ENCODE measurements at places on chromosomes 13 and 19. TPM values are rescaled to one million over a fixed set of nuclear protein-coding genes. Genes with fewer than 3 reads are reported as not detected.

Gene ZNF264
- 46.0 TPM for total RNA-seq

Gene COX7A1
- 53.1 TPM for total RNA-seq

GRCh38 chr13:40596484-40596883 is 70.0 kb downstream of the FOXO1 start:
- DNase-seq, result no peak

DNA sequence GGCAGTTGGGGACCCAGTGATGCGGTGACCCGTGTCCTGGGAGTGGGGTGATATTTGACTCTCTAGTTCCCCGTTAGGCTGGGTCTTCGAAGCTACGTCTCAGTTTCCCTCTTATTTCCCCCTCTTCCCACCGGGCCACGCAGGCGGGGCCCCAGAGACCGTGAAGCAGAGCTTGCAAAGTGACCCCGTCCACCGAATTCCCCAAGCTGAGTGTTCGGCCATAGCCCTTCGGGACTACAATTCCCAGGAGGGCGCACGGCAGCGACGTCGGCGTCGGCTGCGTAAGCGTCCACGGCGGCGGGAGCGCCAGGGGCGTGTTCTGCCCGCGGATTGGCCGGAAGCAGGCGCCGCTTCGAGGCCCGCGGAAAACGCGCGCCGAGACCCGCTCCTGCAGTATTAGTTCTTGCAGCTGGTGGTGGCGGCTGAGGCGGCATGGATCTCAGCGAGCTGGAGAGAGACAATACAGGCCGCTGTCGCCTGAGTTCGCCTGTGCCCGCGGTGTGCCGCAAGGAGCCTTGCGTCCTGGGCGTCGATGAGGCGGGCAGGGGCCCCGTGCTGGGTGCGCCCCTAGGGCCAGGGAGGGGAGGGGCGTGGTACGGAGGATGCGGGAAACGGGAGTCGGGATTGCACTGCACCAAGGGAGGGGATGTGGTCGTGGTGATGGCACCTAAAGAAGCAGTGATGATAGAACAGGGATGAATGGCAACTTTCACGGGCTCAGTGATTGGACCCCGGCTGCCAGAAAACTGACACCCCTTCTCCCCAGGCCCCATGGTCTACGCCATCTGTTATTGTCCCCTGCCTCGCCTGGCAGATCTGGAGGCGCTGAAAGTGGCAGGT is at the start of gene RNASEH2A:
Gene RNASEH2A (plus strand): TSS at position 343 of the 840 bp plus-strand sequence. CDS start 90 bp downstream, at position 433.
- DNase-seq, result peak; percentile 93

- no peak for DNase-seq
These were observed 574.2 kb downstream of the PCDH9 start for GRCh38 chr13:66655847-66656454.

- no peak for DNase-seq
These were observed 5.7 kb downstream of the ANKRD27 start for GRCh38 chr19:32669310-32669709.

DNA sequence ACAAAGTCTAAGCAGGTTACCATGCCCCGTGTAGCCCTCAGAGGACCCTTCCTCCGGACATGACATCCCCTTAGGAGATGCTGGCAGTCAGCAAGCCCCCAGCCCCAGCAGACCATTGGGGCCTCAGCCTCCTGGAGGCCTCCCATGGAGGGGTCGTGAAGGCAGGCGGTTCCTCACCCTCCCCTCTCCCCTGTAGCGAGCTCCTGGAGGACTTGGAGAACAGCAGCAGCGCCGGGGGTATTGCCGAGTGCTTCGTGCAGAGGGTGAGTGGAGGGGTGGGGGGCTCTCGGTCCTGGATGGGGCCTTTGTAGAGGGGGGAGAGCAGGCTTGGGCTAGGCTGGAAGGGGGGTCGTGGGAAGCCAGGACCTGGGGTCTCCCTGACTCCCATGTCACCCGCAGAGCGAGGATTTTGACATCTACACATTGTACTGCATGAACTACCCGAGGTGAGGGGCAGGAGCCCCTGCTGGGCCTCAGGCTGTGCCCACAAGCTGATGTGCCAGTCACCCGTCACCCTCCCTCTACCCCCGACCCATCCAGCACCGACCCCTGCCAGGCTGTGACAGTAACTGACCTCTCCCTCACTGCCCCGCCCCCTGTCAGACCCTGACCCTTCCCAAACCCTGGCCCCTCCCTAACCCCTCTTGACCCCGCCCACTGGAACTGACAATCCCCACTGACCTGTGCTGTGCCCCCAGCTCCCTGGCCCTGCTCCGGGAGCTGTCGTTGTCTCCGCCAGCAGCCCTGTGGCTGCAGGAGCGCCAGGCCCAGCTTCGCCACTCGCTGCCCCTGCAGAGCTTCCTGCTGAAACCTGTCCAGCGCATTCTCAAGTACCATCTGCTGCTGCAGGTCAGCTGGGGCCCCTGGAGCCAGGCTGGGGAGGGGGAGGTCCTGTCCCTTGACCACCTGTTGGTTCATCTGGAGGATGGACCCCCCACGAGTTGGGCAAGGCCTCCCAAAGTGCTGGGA is 4.0 kb downstream of the PLEKHG2 start:
- no peak for DNase-seq

- DNase-seq, result no peak
These were observed 1846.5 kb downstream of the OLFM4 start for GRCh38 chr13:54875111-54875510.

DNA sequence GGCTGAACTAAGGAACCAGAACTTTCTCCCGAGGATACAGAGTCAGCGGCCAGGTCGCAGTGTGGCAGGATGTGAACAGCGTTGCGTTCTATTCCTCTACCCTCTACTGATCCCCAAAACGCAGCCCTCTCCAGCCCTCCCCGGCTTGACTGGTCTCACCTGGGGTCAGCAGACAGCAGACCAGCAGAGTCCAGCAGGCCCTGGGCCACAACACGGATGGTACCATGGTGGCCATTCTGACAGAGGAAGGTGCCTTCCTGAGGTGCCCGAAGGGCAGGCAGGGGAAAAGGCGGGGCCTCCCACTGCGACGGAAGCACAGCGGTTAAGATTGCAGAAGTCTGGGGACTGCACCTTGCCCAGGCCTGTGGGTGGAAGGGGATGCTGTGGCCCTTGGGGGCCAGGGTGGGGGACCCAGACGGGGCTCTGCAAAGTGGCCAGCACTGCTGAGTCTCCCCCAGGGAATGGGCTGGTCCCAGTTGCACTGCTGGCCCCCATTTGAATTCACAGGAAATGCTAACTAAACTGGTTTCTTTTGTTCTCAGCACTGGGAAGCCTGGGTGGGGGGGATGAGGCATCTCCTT is at the start of gene ICAM3:
Gene ICAM3 (minus strand): TSS at position 245 of the 581 bp plus-strand sequence. CDS start 10 bp downstream, at position 235.
- no peak for DNase-seq

DNA sequence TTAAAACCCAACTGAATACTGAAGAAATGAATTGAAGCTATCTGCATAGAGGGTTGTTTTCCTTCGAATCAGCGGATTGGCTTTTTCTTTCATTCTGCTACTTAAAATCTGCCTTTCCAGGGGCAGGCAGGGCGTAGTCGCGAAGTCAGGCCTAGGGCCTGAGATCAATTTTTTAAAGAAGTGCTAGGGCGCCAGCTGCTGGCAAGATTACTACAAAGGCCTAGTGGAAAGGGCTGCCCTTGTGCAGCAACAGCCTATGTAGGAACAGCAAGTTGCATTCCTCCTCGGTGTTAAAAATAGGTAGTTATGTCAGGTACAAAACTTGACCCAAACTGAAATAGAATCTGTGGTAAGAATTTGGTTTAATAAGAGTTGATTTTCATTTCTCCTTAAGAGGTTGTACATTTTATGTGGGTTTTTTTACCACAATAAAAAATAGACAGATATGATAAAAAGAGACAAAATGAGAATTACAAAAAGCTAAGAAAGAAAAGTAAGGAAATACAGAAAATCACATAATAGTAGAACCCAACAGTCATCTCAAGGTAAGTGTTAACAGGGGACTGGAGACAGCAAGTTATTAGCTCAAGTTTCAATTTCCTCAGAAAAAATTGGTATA is 9.5 kb upstream of the URAD start:
- DNase-seq, result peak; percentile 58

DNA sequence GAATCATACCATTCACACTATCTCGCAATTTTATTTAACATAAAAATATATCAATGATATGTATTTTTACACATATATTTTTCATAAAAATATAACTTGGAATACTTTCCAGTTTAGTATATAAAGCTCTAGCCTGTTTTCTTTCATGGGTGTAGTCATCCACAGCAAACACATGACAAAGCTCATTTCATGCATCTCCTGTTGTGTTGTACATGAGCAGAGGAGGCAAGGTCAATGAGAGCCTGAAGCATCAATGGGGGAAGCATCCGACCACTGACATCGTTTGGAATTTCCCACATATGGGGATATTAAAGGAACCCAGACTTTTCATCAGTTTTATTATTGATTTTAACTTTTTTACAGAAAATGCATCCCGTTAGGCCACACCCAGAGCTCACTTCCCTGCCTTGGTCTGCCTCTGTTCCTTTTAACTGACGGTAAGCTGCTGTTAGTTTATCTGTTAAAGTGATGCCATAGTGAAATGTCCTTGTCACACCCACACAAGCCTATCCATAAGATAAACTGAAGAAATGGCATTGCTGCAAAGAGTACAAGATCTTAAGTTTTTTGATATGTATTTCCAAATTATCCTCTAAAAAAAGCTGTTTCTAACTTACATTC is 44.0 kb downstream of the MIPEP start:
- DNase-seq, result no peak

GRCh38 chr13:46288570-46289259 is 77.0 kb downstream of the LRRC63 start:
- DNase-seq, result peak; percentile 63

All from lung (tissue), 17 donors.